Thyroid gland (tissue), 4 donors: ENCODE measurements at places on chromosomes 5 and 9. TPM values are rescaled to one million over a fixed set of nuclear protein-coding genes. Genes with fewer than 3 reads are reported as not detected.

- H3K36me3 ChIP-seq = no peaks in the 10 kb centered on the region
- no peaks in the 10 kb centered on the region for H3K4me1 ChIP-seq
- DNase-seq = no peak
- no peak overlapping the region for H3K4me3 ChIP-seq
These were observed 122.2 kb downstream of the CEMIP2 start for GRCh38 chr9:71646131-71646530.

DNA sequence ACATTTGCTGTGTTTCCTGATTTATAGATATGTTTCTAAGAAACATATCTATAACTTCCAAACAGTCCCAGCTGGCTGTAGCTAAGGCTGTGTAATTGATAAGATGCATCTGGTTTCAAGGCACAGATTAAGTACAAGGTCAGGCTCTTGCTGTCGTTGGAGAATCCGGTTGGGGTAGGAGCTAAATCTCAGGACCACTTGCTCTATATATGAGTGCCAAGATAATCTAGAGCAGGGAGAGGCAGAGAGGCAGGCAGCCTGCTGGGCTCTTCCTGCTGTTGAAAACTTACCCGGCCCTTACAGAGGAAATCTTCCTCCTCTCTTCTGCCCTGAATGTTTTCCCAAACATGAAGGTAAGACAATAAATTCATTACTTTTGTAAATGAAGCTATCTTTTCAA, at the start of gene C7:
Gene C7, plus strand, starts transcription at position 234 of the 400 bp plus-strand sequence. Its CDS starts 114 bp downstream, at position 348.
- no peak within 1 kb of the TSS for H3K27ac ChIP-seq
- no peaks in the 10 kb centered on the region for H3K36me3 ChIP-seq
- no peaks in the 10 kb centered on the region for H3K27me3 ChIP-seq
- no peak within 1 kb of the TSS for H3K4me3 ChIP-seq

GRCh38 chr5:133552925-133553525, 59.3 kb downstream of the FSTL4 start:
- no peak overlapping the region for H3K27ac ChIP-seq
- no peaks in the 10 kb centered on the region for H3K4me1 ChIP-seq
- H3K36me3 ChIP-seq = no peaks in the 10 kb centered on the region

The DOCK8 gene
- total RNA-seq = 18.2 TPM

The PCSK5 gene
- 17.2 TPM for total RNA-seq

The FOXD4L5 gene
- total RNA-seq = 0.54 TPM
